Activated CD4-positive, alpha-beta T cell treated with anti-CD3 and anti-CD28 coated beads for 4 hours (primary cell): ENCODE measurements at places on chromosomes 2 and 18.

- no peak for DNase-seq
These were observed 655.9 kb downstream of the GALR1 start for GRCh38 chr18:77905449-77906055.

DNA sequence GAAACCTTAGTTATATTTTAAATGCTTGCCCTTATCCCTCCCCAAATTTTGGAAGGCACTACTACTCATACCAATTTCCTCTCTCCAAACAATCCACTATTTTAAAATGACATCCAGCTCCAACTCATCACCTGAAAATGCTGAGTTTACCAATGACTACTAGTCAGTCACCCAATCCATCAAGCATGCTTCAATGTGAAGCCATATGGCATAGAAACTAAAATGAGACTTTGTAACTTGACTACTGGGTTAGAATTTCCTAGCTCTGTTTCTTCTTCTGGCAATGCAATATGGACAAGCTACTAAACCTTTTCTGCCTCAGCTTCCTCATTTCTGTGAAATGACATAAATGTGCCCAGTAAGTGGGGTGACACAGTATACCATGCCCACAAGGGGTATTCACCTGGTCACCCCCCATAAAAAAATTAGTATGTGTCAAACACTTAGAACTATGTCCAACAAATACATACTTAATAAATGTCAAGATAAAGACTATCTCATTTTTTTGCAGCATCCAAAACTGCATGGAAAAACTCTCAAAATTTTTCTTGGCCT is 10.0 kb upstream of the STPG4 start:
- no peak for DNase-seq

DNA sequence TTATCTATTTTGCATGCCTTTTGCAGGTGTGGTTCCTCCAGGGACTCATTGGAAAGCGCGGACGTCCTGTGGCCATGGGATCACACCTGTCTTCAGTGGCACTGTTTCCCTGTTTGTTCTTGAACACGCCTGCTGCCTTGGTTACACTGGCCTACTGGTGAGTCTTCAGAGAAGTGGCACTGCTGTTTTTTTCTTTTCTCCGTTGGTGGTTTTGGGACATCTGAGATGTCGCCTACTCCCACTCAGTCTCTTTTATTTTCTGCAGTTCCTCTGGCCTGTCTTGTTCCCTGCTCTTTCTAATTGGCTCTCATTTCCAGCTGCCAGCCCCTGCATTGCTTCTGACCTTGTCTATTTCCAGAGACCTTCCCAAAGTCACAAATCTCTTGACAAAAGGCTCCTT is 35.7 kb upstream of the POU3F3 start:
- no peak for DNase-seq

- no peak for DNase-seq
These were observed 62.6 kb upstream of the HS6ST1 start for GRCh38 chr2:128380961-128381938.

GRCh38 chr2:8821276-8822217 is 15.9 kb downstream of the KIDINS220 start:
- DNase-seq, result no peak
